ENCODE measurements at places on chromosomes 3 and 15.

DNA sequence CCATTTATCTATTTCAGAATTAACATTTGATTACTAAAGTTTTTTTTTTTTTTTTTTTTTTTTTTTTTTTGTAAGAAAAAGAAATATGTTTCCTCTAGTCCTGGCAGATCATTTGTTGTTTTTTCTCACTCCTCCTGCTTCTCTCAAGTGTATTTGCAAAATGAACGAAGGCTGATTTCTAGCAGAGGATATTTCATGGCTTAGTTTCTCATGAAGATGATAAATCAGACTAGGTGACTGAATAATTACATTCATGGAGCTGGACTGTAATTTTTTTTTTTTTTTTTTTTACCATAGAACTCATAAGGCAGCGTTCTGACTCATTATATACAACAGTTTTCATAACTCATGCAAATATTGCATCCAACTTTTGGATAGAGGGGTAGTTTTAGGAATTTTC is 332.5 kb upstream of the SEMA6D start:
- DNase-seq, result no peak

GRCh38 chr15:101027273-101027901 is 108.2 kb downstream of the LRRK1 start:
- DNase-seq, result no peak

- DNase-seq, result no peak
These were observed 11.8 kb downstream of the ZNF592 start for GRCh38 chr15:84760219-84760618.

DNA sequence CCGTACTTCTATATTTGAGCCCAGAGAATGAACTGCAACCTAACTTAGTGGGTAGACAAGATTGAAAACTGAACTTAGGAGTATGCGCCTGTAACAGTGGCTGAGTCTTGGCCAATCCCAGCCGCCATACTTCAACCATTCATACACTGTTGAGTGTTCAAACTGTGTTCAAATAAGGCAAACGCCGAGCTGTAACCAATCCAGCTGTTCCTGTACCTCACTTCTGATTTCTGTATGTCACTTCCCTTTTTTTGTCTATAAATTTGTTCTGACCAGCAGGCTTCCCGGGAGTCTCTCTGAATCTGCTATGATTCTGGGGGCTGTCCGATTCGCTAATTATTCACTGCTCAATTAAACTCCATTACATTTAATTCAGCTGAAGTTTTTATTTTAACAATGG is 58.6 kb upstream of the TPM1 start:
- no peak for DNase-seq

GRCh38 chr3:121997372-121997771 is 24.7 kb downstream of the ILDR1 start:
- no peak for DNase-seq

- DNase-seq, result no peak
These were observed 12.7 kb downstream of the GRM2 start for GRCh38 chr3:51719410-51720025.

GRCh38 chr15:44661576-44661975 is 1.9 kb downstream of the SPG11 start:
- no peak for DNase-seq

DNA sequence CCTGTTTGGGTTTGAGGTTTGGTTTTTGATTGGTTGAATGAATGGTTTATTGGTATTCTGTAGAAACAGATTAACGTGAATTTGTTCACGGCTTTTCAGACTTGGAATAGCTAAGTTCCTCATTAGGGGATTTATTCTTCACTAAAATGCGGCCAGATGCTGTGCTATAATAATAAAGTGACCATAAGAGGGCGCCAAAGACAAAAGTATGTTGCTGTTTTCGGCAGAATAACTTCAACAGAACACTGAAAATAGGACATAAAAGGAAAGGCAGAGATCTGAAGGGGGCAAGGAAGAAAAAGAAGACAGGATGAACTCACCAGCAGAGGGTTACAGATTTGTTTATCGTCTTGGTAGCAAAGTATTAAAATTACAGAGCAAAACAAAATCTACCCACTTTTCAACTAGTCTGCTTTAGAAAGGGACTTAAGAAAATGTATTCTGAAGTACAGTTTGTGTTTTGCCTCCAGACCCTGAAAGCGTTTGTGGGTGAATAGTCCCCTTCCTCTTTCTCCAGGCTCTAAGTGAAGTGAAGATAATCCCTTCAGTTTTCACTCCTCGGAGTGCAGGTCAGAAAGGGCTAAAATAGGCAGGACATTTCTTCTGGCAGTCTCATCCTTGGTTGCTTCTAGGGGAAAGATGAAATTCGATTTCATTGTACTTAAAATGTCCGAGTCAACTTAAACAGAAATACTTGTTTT is 147.6 kb downstream of the IL20RB start:
- DNase-seq, result peak; percentile 19

- DNase-seq, result no peak
These were observed 22.3 kb upstream of the TRIM59 start for GRCh38 chr3:160471892-160472291.

DNA sequence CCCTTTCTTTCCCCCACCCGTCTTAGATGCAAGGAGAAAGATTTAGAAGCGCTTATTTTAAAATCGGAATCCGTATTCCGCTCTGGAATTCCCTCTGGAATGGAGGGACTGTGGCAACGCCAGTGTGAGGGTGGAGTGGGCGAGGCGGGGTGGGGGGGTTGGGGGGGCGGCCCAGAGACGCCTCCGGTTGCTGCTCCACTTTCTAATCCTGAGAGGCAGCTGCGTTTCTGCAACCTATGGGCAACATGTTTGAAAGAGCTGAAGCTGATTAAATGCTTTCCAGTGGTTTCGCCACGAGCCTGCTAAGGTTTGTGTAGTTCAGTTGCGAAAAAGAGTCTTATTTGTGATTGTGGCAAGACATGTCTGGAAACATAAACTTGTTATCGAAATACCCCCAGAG is at the start of gene CCK:
Gene CCK (minus strand): TSS at position 101 of the 400 bp plus-strand sequence. CDS start 2,555 bp downstream, outside the sequence.
- no peak for DNase-seq

GRCh38 chr3:58044691-58045483 is 36.7 kb downstream of the FLNB start:
- DNase-seq, result no peak

- DNase-seq, result no peak
These were observed 58.5 kb upstream of the CTSH start for GRCh38 chr15:79003301-79003700.

DNA sequence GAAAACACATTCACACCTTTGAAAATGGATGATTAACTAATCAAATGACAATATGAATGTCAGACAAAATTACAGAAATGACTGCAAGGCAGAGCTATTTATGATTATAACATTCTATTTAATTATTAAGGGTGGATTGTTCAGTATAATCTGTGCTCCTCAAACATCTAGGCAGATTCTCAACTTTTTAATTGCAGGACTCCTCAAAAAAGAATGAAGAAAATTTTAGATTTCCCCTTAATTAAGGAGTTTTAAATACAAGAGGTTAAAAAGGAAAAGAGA is 22.6 kb upstream of the CMC1 start:
- DNase-seq, result no peak

DNA sequence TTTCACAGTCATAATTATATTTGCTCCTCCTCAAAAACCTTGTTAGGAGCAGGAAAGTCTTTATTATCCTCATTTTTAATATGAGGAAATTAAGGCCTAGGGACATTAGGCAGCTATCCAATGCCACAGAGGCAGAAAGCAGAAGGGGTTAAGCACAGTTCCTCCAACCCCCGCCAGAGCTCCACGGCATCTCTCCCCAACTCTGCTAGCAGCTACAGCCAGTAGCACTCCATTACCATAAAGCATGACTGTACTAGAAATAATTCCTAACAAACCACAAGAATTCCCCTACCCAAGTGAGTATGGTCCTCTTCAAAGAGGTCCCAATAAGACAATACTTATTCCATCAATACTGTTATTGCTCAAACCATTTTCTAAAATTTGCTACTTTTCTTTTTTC is 9.8 kb downstream of the HEG1 start:
- no peak for DNase-seq

GRCh38 chr3:141279077-141279967 is 47.7 kb downstream of the PXYLP1 start:
- DNase-seq, result no peak

GRCh38 chr3:33810545-33810944 is 12.1 kb downstream of the PDCD6IP start:
- DNase-seq, result no peak

DNA sequence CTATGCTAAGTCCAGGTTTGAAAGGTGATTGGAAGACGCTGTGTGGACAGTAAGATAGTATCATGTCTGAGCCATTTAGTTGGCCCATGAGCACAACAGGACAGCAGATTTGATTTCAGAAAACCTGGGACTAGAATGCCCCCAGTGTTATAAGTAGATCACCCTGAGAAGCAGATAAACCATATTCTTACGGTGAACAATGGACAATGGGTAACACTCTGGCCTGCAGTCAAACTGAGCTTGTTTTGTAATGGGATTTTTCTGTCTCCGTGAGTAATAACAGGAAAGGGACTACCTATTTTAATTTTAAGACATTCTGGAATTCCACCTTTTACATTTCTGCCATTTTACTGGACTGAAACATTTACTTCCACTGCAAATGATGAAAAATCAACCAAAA is 71.5 kb downstream of the LDHAL6B start:
- DNase-seq, result no peak

DNA sequence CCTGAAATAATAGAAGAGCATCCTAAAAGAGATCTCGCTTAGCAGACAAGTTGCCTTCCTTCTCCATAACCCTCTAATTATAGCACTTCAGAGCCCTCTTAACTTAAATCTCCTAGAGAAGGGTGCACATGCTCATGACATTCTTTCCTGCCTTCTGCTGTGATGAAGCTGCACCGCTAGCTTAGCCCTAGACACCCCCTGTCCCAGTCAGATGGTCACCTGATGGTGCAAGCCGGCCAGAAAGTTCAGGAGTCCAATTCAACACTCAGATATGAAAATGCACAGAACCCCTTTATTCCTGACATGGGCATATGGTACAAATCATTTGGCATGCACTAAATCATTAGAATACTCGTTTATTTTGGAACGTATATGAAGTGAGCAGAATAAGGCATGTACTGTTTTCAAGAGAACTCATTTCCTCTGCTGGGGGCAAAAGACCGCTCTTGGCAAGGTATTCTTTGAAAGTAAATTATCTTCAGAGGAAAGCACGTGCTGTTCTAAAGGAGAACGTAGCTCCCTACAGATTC is 420.4 kb upstream of the PROK2 start:
- no peak for DNase-seq

DNA sequence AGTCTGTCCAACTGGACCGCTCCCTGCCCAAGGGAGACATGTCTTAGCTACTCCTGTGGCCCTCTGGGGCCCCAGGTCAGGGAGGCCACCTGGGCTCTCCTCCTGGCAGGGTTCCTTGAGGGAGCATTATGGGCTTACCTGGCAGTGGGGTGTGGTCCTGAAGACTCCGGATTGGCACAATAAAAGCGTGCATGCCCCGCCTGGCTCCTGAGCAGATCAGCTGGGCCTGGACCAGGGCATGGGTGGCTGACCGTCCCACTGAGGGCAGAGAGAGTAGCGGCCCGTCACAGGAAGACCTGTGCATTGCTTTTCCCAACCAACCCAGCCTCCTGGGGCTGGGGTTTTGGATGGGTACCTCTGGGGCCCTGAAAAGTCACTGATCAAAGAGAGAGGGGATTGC is 5.4 kb downstream of the ACOX2 start:
- DNase-seq, result no peak

- DNase-seq, result no peak
These were observed 107.1 kb downstream of the TMCO5A start for GRCh38 chr15:38041576-38041975.

GRCh38 chr15:76517910-76518309 is 181.3 kb downstream of the ISL2 start:
- no peak for DNase-seq

DNA sequence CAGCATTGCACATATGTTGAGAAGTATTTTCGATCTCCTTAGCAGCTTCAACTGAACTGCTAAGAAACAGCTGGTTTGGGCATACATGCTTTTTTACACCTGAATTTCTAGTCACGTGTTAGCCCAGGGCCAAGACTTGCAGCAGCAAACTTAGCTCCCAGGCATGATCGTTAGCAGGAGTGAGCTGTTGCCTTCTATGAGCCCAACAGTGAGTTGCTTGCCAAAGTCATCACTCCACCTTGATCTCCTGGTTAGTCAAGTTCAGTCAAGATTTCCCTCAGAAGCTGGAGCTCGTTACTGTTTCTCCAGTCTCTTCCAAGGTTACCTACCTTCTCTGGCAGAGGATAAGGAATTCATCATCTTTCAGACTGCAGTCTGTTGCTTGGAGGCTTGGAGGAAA is 100.4 kb upstream of the SEMA6D start:
- DNase-seq, result no peak

DNA sequence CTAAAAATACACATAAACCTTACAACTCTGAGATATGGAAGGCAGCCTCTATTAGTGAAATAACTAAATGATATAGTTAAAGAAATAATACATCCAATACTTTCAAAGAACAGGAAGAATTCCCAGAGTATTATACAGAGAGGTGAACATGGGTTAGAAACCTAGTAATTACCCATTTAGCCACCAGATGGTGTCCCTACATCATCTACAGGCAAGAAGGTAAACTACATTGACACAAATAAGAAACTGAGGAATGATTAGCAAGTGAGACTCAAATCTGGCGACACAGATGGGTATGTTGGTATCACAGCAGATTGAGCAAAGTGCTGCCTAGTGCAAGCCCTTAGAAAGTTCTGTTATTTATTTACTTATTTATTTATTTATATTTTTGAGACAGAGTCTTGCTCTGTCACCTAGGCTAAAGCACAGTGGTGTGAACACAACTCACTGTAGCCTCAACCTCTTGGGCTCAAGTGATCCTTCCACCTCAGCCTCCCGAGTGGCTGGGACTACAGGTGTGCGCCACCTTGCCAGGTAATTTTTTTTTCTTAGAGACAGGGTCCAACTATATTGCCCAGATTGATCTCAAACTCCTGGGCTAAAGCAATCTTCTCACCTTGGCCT is 28.2 kb downstream of the NEK4 start:
- peak; percentile 19 for DNase-seq

DNA sequence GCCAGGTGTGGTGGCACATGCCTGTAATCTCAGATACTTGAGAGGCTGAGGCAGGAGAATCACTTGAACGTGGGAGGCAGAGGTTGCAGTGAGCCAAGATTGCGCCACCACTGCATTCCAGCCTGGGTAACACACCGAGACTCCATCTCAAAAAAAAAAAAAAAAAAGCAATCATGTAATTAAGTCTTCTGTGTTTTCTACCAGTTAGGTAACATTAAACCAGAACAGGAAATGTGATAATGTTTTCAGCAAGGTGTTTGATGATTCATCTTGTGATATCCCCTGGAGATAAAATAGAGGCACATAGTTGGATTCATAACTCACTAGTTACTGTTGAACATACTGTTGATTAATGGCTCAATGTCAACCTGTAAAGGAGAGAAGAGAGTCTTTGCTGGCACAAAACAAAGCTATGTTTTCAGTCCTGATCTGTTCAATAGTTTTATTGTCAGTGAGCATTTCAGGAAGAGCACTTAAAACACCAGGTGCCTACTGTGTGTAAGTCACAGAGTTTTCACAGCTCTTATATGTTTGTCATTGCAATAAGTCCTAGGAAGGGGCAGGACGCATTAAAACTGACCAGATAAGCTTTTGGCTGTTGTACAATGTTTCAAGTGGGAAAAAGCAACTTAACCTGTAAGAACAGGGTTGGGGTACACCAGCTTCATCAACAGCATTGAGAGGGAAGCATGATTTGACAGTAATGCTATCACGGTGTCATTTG is 19.5 kb downstream of the DNAJB11 start:
- DNase-seq, result no peak
